Hepatic stellate cell (primary cell): ENCODE measurements at places on chromosomes 7 and 10.

DNA sequence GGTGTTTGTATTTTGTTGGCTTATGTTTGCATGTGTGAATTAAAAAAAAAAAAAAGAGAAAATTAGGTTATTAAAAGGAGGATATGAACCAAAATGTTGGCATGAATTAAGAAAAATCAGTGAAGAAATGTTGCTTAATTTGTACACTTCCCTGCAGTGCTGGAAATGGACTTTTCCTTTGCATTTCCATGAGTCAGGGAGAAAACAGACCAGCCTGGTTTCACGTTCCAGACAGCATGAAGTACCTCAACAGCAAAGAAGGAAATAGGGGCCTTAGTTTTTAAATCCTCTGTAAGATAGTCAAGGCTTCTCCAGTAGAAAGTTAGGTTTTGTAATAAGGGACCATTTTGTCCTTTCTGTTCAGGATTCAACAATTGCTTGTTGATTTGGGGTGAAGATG lies 159.7 kb downstream of the CELF2 start:
- DNase-seq = no peak

GRCh38 chr10:97821308-97822038 lies 28.2 kb upstream of the GOLGA7B start:
- no peak for DNase-seq

GRCh38 chr10:48496831-48497779 lies 107.8 kb downstream of the ARHGAP22 start:
- DNase-seq = peak; percentile 84

GRCh38 chr7:108088729-108089128 lies 41.4 kb downstream of the LAMB4 start:
- DNase-seq = no peak

DNA sequence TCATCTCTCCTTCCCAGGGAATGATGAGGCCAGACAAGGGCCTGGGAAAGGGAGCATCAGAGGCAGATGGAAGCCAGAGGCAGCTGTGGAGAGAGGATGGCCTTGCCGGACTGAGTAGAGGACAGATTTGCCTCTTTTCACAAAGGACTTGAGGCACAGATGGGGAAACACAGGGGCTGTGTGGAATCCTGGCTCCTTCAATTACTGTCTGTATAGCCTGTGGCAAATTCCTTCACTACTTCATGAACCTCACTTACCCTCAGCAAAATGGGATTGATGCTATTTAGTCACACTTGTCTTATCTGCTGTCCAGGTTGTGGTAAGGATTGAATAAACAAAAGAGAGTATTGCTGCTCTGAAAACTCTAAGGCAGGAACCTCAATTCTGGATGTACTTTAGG lies 40.3 kb downstream of the SLC25A28 start:
- DNase-seq = no peak

- DNase-seq = no peak
Observed at GRCh38 chr7:128259131-128260061, 18.3 kb downstream of the LEP start.

DNA sequence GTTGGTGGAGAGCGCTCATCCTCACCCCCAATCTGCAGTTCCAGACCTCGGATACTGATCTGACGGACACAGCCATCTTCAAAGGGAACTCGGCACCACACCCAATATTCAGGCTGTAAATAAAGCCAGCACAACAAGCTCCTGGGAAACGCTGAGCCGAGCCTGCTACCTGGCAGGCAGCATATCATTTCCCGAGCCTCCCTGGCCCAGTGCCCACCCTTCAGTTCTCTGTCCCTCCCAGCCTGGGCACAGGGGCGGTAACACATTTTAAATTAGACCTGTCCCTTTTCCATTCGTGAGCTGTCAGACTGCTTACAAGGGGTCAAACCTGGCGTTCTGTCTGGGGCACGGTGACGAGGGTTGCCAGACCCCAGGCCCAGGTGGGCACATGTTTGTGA lies 250.5 kb downstream of the ARHGAP12 start:
- DNase-seq = no peak

DNA sequence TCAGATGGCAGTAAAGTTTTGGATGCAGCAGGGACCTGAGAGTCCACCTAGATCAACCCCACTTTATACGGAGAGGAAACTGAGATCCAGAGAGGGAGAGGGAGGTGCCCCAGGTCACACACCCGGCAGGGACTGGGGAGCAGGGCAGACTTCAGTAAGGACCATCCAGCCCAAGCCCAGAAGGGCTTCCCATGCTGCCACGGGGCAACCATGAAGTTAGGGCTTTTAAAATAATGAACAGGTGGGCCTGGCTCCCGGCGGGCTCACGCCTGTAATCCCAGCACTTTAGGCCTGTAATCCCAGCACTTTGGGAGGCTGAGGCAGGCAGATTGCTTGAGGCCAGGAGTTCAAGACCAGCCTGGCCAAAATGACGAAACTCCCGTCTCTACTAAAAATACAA lies 98.5 kb downstream of the HIP1 start:
- no peak for DNase-seq

GRCh38 chr10:122280156-122280555 lies 9.1 kb downstream of the BTBD16 start:
- no peak for DNase-seq

DNA sequence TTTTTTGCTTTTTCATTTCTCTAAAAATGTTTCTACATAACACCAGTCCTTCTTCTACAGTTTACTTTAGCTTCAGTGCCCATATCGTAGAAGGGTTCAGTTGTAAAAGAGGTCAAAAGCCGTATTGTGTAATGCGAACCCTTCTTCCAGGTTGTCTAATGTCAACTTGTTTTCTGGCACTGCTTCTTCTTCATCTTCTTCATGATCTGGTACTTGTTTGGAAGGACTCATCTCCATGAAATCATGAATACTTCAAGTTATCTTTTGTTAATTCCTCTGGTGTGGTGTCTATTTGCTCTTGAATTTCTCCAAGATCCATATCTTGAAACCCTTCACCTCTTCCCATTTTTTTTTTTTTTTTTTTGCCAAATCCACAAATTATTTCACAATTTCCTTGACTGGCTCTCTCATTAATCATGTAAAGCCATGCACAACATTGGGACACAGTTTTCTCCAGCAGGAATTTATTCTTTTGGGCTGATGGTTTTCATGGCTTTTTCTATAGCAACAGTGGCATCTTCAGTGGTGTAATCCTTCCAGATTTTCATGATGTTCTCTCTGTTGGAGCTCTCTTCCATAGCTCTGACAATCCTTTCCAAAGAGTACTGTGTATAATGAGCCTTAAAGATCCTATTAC lies 85.1 kb downstream of the CPED1 start:
- DNase-seq = no peak

DNA sequence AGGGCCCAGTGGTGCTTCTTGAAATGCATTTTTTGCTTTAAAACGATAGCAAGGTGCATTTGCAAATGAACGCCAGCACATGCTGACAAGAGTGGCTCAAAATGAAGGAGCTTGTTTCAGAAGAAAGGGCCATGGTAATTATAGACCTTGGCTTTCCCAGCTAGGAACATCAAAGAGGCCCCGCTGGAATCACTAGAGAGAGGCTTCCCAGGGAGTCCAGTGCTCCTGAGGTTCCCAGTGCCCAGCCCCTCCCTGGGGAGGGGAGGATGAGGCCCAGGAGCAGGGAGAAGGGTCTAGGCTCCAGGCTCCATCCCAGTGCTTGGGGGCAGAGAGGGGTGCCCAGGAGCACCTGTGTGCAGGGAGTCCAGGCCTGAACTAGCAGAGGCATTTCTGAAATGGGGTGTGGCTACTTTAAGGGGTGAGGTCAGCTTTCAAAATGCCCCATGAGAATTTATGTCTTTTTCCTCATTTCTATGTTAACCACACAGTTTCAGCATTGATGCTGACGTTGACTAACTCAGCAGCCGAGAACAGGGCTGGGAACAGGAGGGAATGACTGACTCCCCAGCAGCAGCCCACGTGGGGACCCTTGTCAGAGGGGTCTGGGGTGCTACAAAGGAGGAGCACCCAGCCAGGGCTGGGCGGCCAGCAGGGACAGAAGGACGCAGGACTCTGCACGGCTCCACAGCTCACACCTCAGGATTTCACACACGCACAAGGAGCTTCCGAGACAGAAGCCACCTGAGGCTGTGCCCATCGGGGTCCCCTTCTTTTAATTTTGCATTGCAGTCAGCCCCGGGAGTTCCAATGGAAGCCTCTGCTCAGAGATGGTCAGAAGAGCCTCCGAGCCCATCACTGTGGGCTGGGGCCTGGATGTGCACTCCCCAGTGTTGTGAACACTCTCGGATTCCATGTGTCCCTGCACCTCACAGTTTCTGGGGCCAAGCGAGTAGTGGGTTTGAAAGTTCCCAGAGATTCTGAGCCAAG lies 570.2 kb downstream of the PTPRN2 start:
- DNase-seq = no peak
